ENCODE measurements at places on chromosomes 4 and X. TPM values are rescaled to one million over a fixed set of nuclear protein-coding genes. Genes with fewer than 3 reads are reported as not detected.

The TIGD4 gene
- 1.6 TPM for total RNA-seq

DNA sequence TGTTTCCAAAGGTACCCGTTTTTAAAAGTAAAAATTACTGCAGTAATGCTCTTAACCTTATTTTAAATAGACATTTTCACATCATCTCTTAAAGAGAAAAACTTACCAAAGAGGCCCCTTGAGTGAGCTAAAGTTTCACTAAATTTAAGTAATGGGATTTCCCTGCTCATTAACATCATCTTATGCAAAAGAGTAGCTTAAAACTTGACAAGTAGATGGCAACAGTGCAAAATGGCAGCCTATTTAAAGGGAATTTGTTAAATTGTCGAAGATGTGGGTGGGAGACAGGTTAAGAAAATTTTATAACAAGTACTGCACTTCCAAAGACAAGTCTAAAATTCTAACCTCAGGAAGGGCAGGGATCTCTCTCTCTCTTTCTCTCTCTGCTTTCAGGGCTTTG lies 271.7 kb upstream of the LDB2 start:
- no peaks in the 10 kb centered on the region for H3K4me1 ChIP-seq
- H3K27me3 ChIP-seq, result no peaks in the 10 kb centered on the region
- no peak overlapping the region for H3K27ac ChIP-seq
- H3K36me3 ChIP-seq, result no peaks in the 10 kb centered on the region
- H3K4me3 ChIP-seq, result no peak overlapping the region

- no peaks in the 10 kb centered on the region for H3K4me1 ChIP-seq
- H3K36me3 ChIP-seq, result no peaks in the 10 kb centered on the region
- H3K27ac ChIP-seq, result no peak overlapping the region
- H3K27me3 ChIP-seq, result peaks cover 57% of the 10 kb centered on the region
- no peak overlapping the region for H3K4me3 ChIP-seq
Observed at GRCh38 chrX:111869639-111870034, 6.3 kb upstream of the TRPC5OS start.

DNA sequence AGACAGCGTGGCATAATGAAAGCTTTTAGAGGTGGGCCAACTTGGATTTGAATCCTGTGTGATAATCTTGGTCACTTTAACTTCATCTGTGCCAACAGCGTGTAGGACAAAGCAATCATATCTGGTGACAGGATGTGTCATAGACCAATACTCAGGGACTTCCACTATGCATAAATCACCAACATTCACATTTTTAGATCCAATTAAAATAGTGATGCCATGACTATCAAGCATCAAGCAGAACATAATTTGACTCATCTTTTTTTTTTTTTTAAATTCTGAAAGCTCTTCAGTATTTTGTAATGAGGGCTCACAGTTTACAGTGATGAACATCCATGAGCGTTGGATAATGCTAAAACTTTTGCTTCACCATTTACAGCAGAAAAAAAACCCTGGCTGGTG lies 27.3 kb upstream of the RAPGEF2 start:
- DNase-seq, result no peak
- H3K4me1 ChIP-seq, result no peaks in the 10 kb centered on the region
- no peak overlapping the region for H3K27ac ChIP-seq
- no peaks in the 10 kb centered on the region for H3K36me3 ChIP-seq

DNA sequence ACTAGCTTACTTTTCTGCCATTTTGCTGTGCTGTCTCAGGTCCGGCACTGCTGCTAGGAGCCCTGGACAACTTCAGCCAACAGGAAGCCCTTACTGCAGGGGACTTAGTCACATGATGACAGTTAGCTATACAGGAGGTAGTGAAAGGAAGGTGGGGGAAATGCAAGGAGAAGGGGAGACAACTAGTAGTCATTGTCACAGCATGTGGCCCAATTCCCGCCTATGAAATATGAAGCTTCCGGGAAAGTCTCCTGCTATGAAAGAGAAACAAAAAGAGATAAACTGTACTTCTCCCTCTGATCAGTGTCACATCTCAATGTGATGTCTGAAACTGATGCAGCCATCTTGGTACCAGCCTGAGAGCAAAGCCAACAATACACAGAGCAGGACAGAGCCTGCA lies 71.6 kb downstream of the AMELX start:
- no peaks in the 10 kb centered on the region for H3K4me1 ChIP-seq
- DNase-seq, result no peak
- no peak overlapping the region for H3K4me3 ChIP-seq
- H3K27me3 ChIP-seq, result peaks cover 9% of the 10 kb centered on the region
- H3K27ac ChIP-seq, result no peak overlapping the region

Measured in breast epithelium (tissue), 4 donors.